Astrocyte of the spinal cord (primary cell): ENCODE measurements at places on chromosomes 11 and 22.

DNA sequence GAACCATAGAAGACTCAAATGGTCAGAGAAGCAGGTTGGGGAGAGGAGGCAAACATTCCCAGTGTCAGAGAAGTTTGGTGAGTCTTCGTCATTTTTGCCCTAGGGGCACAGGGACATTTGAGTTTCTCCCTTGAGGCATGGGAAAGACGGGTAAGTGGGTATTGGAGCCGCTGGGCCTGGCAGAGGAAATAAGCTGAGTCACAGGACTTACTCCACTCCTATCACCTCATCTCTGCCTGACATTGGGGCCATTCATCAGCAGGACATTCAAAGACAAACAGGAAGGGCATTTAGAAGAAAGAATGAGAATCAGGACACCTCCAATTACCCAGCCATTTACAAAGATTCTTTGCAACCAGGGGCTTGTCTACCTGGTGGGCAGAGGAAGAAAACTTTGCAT lies 100.7 kb upstream of the SEZ6L start:
- DNase-seq: no peak

- DNase-seq: no peak
Measured at GRCh38 chr11:69073469-69073868, 24.7 kb downstream of the TPCN2 start.

GRCh38 chr11:62770778-62771143 lies 435 bp upstream of the TAF6L start:
- no peak for DNase-seq

DNA sequence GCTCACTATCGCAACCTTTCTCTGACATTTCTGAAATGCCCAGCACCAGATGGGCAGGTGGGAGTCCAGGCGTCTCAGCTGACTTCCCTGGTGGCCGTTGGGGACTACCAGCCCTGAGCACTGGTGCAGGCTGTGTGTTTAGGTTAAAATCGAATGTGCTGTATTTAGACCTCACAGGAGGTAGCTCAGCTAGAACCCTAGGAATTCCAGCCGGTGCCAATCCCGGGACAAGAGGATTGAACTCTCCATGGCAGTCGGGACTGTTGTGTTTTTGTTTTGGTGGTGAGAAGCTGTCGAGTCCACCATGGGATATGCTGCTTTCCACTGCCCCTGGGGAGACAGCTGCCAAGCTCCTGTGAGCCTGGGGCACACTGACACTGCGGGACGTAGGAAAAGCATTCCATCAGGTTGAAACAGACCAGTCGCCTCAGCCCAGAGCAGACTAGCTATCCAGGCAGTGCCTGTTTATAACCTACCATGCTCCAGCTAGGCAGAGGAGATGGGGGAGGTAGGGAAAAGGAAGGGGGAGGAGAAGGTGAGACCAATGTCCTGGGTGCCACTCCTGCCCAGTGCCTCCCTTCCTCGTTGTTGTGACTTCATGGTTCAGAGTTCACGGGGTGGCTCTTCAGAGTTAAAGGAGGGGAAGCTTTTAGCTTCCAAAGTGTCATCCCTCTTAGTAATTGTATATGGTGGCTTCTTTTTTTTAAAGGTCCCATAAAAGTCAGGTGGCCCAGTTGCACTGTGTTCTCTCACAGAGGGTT lies 53.0 kb downstream of the MICAL2 start:
- peak; percentile 95 for DNase-seq
